Heart left ventricle (tissue), 16 donors: ENCODE measurements at places on chromosomes 6 and 20. TPM values are rescaled to one million over a fixed set of nuclear protein-coding genes. Genes with fewer than 3 reads are reported as not detected.
A peak's percentile ranks its signal among the peaks of the same experiment; 100 is the strongest.

Gene SCUBE3
- polyA plus RNA-seq, result 2.4 TPM

Gene NDUFAF4
- polyA plus RNA-seq, result 62.9 TPM

GRCh38 chr20:48467622-48468021, 360.2 kb downstream of the PREX1 start:
- H3K27ac ChIP-seq, result no peak overlapping the region
- DNase-seq, result no peak
- H3K4me3 ChIP-seq, result no peak overlapping the region
- peaks cover 10% of the 10 kb centered on the region for H3K27me3 ChIP-seq
- no peaks in the 10 kb centered on the region for H3K36me3 ChIP-seq

- H3K27ac ChIP-seq, result peak overlapping the region; percentile 14
- H3K4me3 ChIP-seq, result no peak overlapping the region
- peaks cover 48% of the 10 kb centered on the region for H3K4me1 ChIP-seq
Measured at GRCh38 chr20:23061734-23062561, 12.5 kb upstream of the THBD start.

GRCh38 chr6:75147512-75147911, 58.3 kb downstream of the COL12A1 start:
- no peaks in the 10 kb centered on the region for H3K4me1 ChIP-seq
- H3K27me3 ChIP-seq, result no peaks in the 10 kb centered on the region
- DNase-seq, result no peak
- no peak overlapping the region for H3K27ac ChIP-seq
- H3K4me3 ChIP-seq, result no peak overlapping the region

Gene IER3
- polyA plus RNA-seq, result 33.3 TPM

DNA sequence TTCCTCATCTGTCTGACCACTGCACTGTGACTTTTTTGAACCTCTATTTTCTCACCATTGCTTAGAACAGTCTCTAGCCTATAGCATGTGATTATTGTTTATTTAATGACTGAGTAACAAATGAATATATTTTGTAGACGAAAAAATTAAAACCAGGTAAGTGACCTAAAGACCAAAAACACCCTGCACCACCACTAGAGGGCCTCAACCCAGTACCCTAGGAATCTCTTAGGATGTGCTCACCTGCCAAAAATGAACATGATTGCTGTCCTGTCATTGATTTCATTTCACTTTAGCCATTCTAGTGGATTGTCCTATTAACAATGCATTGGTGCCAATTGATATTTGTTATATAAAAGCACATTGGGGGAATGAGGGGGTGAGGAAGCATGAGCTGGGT, 199.1 kb downstream of the COL9A1 start:
- no peaks in the 10 kb centered on the region for H3K36me3 ChIP-seq
- H3K27me3 ChIP-seq, result no peaks in the 10 kb centered on the region
- no peak for DNase-seq
- H3K4me3 ChIP-seq, result no peak overlapping the region

Gene ZC2HC1B
- polyA plus RNA-seq, result not detected

DNA sequence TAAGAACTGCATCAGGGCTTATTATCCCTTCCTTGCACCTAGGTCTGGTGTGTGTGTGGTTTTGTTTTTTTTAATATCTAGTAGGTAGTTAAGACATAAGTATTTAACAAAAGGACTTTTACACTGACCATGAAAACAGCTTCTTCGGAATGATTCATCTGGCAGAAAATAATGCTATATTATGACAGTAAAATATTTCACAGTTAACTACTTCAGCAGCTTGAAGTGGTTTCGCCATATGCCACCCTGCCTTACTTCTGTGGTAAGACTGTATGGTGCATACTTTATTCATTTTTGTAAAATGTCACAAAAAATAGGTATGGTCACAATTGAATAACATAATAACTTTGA, 858 bp upstream of the PTPRK start:
- H3K4me3 ChIP-seq, result peak overlapping the region; percentile 87
- no peaks in the 10 kb centered on the region for H3K36me3 ChIP-seq
- H3K27ac ChIP-seq, result peak overlapping the region; percentile 88
- no peaks in the 10 kb centered on the region for H3K4me1 ChIP-seq
- peaks cover 48% of the 10 kb centered on the region for H3K27me3 ChIP-seq

GRCh38 chr6:108557494-108558371, 3.0 kb upstream of the FOXO3 start:
- peaks cover 18% of the 10 kb centered on the region for H3K4me1 ChIP-seq
- H3K36me3 ChIP-seq, result no peaks in the 10 kb centered on the region
- H3K4me3 ChIP-seq, result peak overlapping the region; percentile 49
- DNase-seq, result peak; percentile 89

DNA sequence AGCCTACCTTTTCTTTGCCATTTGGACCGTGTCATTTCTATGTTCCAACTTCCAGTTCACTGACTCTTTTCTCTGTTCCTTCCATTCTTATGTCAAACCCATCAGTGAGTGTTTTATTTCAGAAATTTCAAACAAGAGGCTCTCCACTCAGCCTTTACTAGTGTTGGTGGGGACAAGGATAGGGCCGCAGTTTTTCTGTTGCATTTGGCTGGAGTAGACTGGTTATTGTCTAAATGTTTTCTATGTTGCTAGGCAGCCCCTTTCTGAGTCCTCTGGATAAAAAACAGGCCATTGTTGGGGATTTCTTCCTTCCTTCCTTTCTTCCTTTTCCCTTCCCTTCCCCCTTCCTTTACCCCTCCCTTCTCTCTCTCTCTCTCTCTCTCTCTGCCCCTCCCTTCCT, 288.6 kb downstream of the PRKN start:
- H3K4me3 ChIP-seq, result no peak overlapping the region
- no peak for DNase-seq
- no peaks in the 10 kb centered on the region for H3K36me3 ChIP-seq
- no peak overlapping the region for H3K27ac ChIP-seq

Gene VSX1
- not detected for polyA plus RNA-seq

DNA sequence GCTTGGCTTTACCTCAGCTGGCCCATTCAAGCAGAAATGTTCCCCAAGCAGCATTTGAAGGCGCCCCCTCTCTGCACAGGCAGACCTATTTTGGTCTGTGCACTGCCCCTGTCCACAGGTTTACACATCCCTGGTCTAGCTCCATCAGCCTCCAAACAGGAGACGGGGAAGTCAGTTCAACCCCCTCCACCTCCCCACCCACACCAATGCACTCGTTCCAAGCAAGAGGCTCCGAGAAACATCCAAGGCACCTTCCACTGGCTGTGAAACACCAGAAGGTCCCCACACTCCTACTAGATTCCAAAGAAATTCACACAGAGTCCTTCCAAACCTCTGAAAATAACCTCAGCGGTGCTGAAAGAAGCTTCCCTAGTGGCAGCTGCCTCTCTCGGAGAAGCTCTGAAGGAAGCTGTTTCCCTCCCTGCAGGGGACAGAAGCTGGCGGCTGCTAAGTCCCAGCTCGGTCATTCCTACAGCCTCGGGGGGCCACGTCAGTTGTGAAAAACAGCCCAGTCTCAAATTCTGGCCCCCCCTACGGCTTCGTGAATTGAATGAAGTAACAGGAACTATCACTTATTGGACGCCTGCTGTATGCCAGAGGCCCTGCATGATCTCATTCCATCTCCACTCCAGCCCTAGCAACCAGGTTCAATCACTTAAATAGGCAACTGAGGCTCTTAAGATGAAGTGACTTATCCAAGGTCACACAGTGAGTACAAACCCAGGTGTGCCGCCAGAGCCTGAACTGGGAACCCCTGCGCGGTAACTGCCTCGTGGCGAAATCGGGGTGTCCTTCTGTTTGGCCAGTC, 815 bp downstream of the SPATA2 start:
- peaks cover 47% of the 10 kb centered on the region for H3K4me1 ChIP-seq
- peak overlapping the region; percentile 77 for H3K4me3 ChIP-seq
- H3K27ac ChIP-seq, result peak overlapping the region; percentile 99
- no peak for DNase-seq
- H3K27me3 ChIP-seq, result no peaks in the 10 kb centered on the region

- H3K36me3 ChIP-seq, result peaks cover 3% of the 10 kb centered on the region
- no peak overlapping the region for H3K4me3 ChIP-seq
- H3K27me3 ChIP-seq, result no peaks in the 10 kb centered on the region
Measured at GRCh38 chr6:4936681-4937041, 67.2 kb downstream of the RPP40 start.

DNA sequence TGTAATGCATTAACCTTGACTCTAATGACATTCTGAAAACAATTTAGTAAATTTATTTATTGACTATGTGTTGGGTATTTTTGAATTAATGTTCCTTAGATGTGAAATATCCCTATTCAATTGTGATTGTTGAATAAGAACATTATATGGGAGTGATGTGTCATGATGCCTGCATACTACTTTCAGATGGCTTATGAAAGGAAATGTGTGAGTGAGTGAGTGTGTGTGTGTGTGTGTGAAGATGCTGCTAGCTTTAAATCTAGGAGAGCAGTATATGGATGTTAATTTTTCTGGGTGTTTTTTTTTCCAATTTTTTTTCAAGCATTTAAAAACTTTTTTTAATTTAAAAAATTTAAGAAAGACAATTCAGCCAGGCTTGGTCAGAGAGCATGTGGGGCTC, 32.5 kb upstream of the NT5E start:
- H3K27ac ChIP-seq, result no peak overlapping the region
- H3K4me1 ChIP-seq, result no peaks in the 10 kb centered on the region
- no peak overlapping the region for H3K4me3 ChIP-seq
- H3K27me3 ChIP-seq, result no peaks in the 10 kb centered on the region

Gene PGC
- polyA plus RNA-seq, result not detected
